Testis (tissue), 5 donors: ENCODE measurements at places on chromosomes 2 and 18. TPM values are rescaled to one million over a fixed set of nuclear protein-coding genes. Genes with fewer than 3 reads are reported as not detected.

IL1A gene
- total RNA-seq = 21.4 TPM

FEV gene
- not detected for total RNA-seq

RBFA gene
- 57.6 TPM for total RNA-seq

DTNB gene
- 47.3 TPM for total RNA-seq

C2orf72 gene
- total RNA-seq = 5.3 TPM

CDH7 gene
- total RNA-seq = 1.2 TPM

GRCh38 chr2:113117541-113118262, 9.7 kb upstream of the IL1RN start:
- DNase-seq = no peak

GRCh38 chr2:44663471-44664073, 277.9 kb upstream of the SIX3 start:
- DNase-seq = no peak

DNA sequence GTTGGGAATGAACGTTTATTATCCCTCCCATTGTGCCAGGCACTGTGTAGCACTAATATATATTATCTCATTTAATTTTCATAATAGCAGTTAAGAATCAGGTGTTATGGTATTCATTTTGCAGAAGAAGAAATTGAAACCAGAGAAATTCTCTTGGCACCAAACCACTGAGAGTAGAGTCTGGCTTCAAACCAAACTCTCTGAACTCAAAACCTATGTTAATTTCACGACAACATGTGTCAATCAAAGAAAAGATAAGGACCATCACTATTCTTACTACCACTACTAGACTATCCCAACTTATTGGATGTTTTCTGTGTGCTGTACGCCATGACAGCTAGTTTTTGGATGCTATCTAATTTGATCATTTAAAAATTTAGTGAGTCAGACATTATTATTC, 24.1 kb upstream of the ZEB2 start:
- no peak for DNase-seq

DNA sequence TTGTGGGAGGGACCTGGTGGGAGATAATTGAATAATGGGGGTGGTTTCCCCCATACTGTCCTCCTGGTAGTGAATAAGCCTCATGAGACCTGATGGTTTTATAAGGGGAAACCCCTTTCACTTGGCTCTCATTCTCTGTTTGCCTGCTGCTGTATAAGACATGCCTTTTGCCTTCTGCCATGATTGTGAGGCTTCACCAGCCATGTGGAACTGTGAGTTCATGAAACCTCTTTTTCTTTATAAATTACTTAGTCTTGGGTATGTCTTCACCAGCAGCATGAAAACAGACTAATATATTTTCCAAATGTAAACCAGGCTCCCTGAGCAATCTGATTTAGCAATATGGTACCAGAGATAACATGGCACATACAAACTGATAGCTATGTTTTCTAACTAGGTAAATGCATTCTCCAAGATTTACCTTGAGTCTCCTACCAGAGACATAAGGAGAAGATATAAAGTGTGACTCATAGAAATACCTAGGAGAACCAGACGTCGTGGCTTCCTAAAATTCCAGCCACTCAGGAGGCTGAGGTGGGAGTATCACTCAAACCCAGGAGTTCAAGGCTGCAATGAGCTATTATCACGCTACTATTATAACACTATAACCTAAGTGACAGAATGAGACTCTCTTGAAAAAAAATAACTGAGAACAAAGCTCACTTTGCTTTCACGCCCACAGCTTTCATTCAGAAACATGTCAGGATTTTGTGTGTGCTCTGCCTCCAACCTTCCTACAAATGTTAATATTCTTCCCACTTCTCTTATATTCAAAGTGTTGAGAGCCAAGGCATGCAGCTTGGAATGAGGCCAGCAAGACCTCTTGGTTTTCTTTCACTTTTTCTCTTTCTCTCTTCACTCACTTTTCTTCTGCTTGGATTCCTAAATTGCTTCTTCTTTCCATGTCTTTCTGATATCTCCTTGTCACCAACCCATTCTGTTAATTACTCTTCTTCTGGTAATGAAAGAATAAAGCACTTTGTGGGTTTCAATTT, 263.9 kb upstream of the UBE2E3 start:
- no peak for DNase-seq

DNA sequence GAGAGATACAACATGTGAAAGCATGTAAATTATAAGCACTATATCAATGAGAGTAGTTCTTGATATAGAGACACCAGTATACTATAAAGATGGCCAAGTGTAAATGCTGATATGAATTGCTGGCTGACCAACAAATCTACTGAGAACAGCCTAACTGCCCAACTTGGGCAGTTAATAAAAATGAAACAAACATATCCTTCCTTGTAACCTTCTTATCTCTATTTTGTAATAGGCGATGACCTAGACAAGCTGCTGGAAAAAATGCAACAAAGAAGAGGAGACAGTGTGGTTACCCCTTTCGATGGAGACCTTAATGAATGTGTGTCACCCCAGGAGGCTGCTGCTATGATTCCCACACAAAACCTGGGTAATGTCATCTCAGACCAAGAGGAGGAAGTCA, 148.7 kb downstream of the ESCO1 start:
- DNase-seq = no peak

- DNase-seq = peak; percentile 38
These were observed 85.0 kb upstream of the SEC11C start for GRCh38 chr18:59054496-59055287.

DNA sequence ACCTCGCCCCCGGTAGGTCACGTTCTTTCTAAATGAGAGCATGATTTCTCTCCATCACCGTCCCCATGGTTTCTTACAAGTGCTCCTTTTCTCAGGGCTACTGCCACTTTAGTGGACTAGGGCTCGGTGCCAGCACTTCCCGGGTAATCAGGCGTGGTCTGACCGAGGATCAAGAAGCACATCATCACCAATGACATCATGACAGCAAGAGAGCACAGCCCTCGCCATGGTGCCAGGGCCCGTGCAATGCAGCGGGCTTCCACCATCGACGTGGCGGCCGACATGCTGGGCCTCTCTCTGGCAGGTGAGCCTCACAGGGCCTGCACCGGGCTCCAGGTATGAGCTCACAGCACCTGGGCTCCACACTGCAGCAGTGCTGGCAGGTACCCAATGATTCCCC, 75.2 kb downstream of the INPP4A start:
- DNase-seq = no peak

GRCh38 chr18:26654616-26655524, 106.5 kb upstream of the KCTD1 start:
- DNase-seq = no peak

GRCh38 chr2:144137705-144138428, 382.1 kb downstream of the ZEB2 start:
- no peak for DNase-seq

DNA sequence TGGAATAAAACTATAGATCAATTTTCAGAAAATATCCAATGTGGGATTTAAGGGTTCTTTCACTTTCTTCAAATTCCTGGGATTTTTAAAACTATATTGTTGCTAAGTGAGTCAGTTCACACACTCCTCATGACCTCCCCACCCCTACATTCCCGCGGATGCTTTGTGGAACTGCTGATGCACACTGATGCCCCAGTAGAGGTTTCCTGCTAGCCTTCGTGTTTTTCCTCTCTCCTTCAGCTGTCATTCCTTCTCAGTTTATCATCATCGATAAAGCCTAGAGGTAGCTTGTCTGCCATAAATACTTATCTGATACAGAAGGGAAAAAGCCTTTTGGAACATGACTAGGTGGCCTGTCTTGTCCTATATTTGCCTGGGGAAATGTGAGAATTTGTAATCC, 67.4 kb upstream of the GALNT5 start:
- no peak for DNase-seq

- DNase-seq = no peak
These were observed 128.0 kb downstream of the ABCA12 start for GRCh38 chr2:215010390-215010789.

DNA sequence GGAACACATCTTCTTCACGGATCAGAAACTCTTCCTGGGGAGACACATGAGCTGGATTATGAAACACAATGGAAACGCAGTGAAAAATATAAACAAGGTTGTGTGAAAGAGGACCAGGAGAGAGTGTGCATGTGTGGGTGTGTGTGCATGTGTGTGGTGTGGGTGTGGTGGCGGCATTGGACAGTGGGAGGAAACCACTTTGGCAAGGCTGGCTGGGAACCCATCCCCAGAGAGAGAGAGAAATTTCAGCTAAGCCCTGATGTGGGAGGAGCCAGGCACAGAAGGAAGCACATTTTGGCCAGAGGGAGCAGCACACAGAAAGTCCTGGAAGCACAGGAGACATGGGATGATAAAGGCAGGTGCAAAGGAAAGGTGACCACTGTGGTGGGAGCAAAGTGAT, 147.6 kb upstream of the COPS8 start:
- no peak for DNase-seq

DNA sequence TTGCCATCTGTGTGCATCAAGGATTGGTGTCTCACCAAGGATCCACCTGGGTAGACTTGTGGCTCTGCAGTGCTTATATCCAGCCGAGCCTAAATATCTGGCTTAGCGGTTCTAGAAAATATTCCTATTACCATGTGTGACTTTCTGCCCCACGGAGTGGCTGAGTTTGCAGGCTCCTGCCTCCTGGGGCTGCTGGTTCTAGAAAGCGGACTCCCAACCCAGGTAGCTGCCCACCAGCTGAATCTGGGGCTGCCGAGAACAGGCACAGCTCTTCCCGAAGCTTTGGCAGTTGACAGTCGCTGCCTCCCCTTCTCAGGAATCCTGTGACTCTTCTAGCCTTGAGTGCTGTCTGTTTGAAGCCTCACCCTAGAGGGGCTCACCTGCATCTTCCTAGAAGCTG, 104.6 kb downstream of the TPGS2 start:
- no peak for DNase-seq

DNA sequence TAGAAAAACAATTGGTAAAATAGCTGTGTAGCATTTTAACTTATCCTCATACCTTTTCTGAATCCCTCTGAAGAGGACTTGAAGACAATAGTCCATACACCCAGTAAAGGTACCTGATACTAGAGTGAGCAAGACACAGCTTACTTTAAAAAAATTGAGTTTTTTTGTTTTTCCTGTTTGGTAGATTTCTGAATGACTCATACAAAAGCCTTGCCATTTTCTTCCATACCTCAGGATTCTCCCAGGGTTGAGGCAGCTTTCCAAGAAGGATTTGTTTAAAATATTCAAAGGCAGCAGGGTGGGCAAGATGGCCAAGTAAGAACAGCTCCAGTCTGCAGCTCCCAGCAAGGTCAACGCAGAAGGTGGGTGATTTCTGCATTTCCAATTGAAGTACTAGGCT, 551.0 kb upstream of the LRATD1 start:
- DNase-seq = no peak

DNA sequence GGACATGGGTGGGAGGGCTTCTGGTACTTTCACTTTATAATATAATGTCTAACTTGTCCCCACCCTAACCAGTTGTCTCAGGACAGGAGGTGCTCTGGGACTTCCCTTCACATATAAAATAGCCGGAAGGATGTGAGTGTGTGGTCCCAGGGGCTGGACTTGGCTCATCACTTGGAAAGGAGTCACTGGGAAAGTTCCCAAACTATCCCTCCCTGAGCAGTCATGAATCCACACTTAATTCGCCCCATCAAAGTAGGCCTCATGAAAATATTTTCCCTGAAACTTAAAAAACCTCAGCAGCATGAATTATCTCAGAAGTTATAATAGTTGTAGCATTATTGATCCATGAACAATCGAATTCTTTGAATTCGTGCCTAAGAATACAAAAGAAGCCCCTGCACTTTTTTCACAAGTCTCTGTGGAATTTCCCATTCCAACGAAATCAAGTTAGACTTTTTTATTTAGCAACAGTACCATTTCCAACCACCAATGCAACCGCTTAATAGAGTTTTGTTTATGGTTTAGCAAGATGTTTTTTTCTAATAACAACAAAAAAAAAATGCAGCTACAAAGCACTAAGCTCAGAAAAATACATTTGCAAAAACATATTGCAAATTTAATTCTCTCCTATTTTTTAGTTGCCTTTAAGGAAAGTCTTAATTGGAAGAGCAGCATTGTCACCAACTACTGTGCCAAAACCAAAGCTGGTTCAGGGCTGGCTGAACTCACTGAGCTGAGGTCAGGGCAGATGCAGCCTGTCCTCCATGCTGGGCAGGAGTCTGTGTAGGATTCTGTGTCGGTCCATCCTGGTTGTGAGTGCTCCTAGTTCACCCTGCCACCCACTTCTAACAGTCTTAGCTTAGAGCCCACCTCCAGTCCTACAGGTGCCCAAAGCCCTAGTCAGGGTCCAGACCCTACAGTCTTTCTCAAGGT, 68.8 kb upstream of the SPTBN1 start:
- peak; percentile 35 for DNase-seq

DNA sequence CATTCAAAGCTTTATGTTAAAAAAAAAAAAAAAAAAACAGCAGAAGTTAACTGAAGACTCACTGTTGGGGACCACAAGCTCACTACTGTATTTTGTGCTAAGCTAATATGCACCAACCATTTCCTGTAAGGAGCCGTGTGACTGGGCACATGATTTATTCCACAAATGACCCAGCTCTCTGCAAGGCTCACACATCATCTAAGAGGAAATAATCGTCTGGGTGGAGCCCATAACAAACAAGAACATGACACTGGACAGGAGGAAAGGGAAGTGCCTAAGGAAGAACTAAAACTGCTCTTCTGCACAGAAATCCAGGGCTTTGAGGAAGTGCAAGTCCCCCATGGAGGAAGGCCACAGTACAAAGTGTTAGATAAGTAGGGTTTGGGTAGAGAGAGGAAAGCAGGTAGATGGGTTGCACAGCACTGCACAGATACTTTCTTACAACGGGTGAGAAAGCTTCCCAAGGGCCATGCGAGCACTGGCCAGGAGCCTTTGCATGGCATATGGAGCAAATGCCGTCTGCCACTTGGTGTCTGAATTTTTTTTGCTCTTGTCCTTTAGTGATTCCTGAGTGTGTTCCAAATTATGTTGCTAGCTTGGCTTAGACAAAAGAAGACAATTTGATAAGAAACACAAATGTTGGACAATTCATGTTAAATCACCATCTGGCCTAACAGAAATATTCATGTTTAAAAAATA, 24.4 kb downstream of the NFE2L2 start:
- DNase-seq = peak; percentile 54
